Effector CD4-positive, alpha-beta T cell (primary cell): ENCODE measurements at places on chromosomes 13 and 19.

DNA sequence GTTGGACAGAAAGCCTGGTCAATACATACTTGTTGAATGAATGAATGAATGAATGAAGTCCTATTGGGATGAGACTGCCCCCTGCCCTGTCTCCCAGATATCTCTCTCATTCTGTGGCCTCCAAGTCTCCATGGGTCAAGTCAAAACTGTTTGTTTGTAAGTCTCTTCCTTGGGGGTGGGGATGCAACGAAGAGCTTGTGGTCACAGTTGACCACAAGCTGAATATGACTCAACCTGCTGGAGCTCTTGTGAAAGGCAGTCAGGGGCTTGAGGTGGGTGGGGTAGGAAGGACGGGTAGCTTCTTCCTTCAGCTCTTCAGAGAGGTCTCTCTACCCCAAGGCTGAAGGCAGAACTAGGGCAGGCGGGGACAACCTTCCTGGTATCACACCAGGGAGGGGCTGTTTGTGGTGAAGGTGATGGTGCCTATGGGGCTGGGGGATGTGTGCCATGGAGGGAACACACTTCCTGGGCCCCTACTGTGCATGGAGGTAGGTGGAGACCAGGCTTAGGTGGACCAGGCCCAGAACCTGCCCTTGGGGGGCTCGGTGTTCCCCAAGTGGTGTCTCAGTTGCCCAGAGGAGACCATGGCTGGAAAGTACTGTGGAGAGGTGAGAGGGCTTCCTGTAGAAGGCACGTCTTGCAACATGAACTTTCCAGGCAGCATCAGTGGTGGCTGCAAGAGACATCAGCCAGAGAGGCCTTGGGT is 8.0 kb downstream of the MYO1F start:
- DNase-seq, result peak; percentile 46

DNA sequence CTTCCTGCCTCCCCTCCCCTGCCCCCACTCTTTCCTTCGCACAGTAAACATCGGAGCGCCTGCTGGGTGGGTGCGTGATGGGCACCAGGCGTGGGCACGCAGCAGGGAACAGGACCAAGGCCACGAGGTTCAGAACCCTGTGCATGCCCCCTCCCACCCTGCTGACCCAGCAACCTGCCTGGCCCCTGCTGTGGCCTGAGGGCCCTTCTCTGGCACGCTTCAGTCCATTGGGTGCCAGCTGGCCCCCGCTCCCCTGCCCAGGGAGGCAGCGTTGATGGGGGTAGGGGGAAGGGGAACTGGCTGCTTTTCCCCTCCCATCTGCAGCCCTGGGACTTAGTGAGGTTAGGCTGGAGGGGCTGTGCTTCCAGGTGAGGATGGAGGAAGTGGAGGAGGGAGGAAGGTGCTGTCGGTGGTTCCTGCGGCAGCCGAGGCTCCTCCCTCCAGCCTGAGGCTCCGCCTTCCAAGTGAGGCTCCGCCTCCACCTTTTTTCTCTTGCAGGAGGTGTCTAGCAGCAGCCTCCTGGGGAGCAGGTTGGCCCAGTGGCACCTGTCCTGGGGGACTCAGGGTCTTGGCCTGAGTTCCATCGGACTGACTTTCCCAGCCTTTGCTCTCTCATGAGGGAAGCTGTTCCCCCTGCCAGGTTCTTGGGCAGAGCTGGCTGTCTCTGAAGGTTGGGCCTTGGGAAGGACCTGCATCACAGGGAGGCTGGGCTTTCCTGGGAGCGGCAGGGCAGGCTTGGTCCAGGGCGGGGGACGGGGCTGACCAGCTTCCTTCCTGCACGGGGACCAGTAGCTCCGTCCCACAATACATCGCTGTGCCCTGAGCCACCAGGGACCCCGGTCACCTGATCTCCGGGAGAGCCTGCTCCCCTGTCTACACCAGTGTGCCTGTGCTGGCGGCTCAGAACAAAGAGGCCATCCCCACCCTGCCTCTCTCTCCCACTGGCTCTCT is 7.3 kb downstream of the PIAS4 start:
- DNase-seq, result no peak

DNA sequence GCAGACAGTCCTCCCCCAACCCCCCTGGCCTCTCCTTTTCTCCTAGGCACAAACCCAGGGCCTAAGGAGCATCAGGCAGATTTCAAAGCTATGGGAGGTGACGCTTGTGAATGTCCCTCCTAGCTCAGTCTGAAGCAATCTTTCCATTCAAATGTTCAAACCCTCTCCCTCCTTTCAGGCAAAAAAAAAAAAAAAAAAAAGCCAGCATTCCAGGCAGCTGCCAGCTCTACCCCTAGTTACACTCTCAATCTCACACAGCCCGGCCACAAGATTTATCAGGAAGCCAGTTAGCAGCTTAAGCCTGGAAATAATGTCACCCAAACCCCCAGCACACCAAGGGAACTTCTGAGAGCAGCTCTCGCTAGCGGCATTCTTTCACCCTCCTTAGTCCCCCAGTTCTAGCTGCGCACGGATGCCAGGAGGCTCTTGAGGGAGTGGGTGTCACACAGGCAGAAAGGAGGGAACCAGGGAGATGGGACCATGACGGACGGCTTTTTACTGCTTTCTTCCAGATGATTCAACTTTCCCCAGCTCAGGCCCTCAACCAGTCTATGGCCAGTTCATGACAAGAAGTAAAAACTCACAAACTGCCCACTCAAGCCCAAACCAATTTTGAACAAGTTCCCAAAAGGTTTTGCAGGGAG is 6.3 kb downstream of the SH3GL1 start:
- no peak for DNase-seq

GRCh38 chr13:69580255-69580654 is 527.4 kb upstream of the ATXN8OS start:
- DNase-seq, result no peak

DNA sequence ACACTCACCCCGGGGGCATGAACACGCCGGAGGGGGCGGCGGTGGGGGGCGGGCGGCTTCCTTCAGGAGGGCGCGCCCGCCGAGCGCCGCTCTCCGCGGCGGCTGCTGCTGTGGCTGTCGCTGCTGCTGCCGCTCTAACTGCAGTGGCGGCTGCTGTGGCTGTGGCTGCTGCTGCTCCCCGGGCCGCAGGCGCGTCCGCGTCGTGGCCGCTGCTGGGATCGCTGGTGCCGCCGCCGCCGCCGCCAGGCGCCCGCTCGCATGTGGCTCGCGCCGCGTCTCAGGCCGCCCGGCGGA is at the start of gene BBC3:
TSS of gene BBC3 (minus strand) at position 279 of the 294 bp plus-strand sequence. CDS start 2,768 bp downstream, outside the sequence.
- DNase-seq, result no peak
